ENCODE measurements at places on chromosomes 16 and 17. TPM values are rescaled to one million over a fixed set of nuclear protein-coding genes. Genes with fewer than 3 reads are reported as not detected.

TRIM72 gene
- not detected for total RNA-seq

IRX5 gene
- total RNA-seq: not detected

C16orf90 gene
- total RNA-seq: not detected

WNT9B gene
- 0.42 TPM for total RNA-seq

SLC35B1 gene
- 19.3 TPM for total RNA-seq

PRKCB gene
- total RNA-seq: 7.1 TPM

FN3K gene
- total RNA-seq: 22.7 TPM

KRT39 gene
- not detected for total RNA-seq

PYDC1 gene
- not detected for total RNA-seq

VAC14 gene
- 31.1 TPM for total RNA-seq

KRTAP2-1 gene
- not detected for total RNA-seq
